Inflammatory macrophage treated with lipopolysaccharide for 4 hours (primary cell): ENCODE measurements at places on chromosomes 3 and 15.

DNA sequence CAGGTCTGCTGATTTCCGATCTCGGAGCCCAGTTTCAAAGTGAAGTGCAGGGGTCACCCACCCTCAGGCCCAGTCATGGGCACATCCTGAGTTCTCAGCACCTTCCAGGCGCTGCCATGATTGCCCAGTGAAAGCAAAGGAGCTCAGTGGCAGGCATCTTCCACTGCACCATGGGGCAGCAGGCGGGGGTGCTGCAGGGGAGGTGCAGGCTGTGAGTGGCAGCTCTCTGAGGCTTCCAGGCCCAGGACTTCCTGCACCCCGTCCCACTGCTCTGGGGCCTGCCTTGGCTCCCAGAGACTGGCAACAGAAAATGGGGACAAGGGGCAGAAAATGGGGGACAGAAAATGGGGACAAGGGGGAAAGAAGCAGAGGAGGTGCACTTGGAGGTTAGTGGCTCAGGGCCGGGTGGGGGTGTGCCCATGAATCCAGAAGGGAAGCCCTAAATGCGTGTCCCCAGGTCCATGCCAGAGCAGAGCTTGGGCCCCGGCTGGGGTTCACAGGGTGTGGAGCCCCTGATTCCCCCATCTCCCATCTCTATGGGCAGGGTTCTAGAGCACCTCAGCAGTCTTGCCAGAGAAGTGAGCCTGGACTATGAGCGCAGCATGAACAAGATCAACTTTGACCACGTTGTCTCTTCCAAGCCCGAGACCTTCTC lies 28.0 kb downstream of the DNAH1 start:
- DNase-seq = no peak

- DNase-seq = no peak
These were observed 36.6 kb upstream of the CD47 start for GRCh38 chr3:108127301-108127988.

DNA sequence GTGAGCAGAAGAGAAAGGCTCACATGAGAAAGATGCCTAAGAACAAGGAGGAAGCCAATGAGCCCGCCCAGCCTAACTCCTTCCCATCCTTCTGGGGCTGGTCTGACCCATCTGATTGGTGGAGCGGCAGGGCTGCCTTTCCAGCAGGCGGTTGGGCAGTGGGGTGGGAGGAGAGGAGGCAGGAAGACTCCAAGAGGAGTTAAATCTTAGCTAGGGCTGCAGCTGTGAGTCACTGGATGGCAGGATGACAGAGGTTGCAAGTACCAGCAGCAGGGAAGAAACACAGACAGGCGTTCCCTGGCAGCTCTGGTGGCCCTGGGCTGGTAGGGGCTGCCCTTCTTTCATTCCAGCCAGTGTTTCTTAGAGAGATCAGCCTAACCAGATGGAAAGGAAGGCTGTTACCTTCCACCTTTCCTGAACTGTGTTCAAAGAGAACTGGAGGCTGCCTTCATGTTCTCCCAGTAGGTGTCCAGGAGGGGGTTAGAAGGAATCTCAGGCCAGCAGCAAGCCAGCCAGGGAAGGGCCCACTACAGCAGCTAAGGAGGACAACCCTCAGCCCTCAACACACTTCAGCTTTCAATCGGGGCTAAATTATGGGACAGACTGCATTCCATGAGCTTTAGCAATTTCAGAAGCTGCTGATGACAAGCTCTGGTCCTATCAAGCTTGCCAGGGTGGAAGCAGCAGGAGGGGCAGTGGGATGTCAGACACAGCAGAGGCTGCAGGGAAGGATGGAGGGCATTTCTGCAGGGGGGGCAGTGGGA lies 50.3 kb downstream of the CHSY1 start:
- peak; percentile 89 for DNase-seq

DNA sequence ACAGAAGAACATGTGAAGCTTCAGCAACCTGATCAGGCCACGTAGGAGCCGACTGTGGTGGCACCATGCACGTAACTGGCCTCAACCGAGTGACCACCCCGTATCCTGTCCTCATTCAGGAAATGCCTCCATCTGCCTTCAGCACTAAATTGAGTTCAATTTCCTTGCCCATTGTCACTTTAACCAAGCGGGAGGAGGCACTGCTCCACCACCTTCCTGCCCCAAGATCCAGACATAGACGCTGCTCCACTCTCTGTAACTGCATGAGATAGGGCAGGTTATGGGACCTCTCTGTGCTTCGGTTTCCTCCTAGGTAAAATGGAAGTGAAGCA lies 80.1 kb upstream of the POMGNT2 start:
- DNase-seq = no peak

- DNase-seq = no peak
These were observed 39.3 kb downstream of the KLHL25 start for GRCh38 chr15:85755471-85755870.

DNA sequence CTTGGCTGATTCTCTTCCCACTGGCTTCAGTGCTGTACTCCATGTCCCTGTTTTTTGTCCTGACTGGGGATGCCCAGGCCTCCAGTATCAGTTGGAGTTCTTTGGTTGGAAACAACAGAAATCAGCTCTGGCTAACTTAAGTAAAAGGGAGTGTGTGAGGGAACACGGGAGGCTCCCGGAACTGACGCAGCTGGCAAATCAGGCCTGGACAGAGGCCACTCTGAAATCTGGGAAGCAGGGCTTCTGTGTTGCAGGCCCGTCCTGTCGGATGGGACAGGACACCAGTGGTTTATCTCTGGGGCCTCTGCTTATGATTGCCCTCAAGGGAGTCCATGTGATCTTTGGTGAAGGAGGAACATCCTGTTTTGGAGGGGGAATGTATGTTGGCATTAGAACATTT lies 124.3 kb downstream of the CHCHD6 start:
- DNase-seq = no peak

DNA sequence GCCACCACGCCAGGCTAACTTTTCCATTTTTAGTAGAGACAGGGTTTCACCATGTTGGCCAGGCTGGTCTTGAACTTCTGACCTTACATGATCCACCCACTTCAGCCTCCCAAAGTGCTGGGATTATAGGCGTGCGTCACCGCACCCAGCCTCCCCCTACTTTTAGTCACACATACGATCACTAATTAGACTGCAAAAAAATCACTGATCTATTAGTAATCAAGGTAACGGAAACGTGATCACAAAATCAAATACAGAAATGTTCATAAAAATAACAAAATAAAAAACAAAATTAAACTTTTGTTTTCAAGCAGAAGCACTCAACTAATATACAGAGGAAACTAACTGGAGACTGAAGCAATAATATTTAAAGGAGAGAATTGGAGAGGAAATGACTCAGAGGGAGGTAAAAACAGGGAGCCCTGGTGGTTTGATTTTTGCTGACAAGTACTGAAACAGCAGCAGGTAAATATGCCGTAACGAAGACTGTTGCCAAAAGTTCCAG lies 4.6 kb downstream of the WDR53 start:
- DNase-seq = no peak

- no peak for DNase-seq
These were observed 231.5 kb upstream of the SETMAR start for GRCh38 chr3:4071481-4072184.

GRCh38 chr3:171380711-171381425 lies 79.3 kb downstream of the TNIK start:
- DNase-seq = no peak

DNA sequence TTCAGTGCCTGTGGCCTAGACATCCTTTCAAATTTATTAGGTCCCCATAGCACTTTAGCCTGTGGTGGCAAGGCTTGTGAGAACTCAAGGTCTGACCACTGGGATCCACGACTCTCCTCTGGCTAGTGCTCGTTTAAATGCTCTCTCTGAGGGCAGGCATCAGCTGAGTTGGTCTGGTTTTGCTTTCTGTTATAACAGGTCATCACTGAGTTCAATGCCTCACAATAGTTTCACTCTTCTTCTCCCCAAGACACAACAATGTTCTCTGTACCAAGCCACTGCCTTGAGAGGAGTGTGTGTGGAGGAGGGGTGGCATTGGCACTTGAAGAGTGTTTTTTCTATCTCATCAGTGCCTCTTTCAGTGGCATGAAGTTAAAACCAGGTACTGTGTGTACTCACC lies 7.6 kb downstream of the OR5K4 start:
- DNase-seq = no peak

DNA sequence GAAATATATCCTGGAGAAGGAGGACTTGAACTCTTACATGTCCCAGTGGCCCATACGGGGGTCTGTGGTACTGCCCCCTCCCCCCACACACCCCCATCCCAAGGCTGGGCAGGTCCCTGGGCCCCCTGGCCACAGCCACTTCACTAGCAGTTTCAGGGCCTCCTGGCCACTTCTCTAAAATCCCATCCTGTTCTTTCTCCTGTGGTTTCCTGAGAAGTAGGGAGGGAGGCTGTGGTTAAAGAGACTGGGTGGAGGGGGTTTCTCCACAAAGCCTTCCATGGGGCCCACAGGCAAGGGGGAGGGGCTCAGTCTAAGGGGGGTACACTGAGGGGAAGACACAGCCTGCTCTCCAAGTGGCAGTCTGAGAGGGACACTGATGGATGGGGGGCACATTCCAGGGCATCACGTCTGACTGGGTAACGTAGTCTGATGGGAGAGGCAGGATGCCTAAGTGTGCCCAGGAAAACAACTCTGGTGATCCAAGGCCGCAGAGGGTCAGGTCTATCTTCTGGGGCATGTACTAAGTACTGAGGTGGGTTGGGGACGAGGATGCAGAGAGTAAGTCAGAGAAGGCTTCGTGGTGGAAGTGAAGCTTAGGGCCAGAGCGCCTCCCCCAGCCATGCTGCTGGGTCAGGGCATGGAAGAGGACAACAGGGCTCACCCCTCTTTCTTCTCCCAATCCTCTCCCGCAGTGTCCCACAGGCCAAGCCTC lies 48.0 kb upstream of the C15orf39 start:
- DNase-seq = peak; percentile 50

DNA sequence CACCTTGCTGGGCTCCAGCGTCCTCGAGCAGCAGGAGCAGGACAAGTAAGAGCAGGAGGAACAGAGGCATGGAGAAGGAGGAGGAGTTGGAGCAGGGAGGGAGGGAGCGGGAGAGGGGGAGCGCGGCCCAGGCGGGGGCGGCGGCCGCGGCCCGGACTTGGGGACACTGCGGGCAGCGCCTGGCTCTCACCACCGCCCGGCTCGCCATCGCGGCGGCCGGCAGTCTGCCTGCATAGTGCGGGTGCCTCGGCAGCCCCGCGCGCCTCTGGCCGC lies 440 bp downstream of the DCBLD2 start:
- DNase-seq = peak; percentile 4

- no peak for DNase-seq
These were observed 20.6 kb downstream of the HEG1 start for GRCh38 chr3:125035217-125035616.

- DNase-seq = peak; percentile 44
These were observed 513 bp downstream of the VGLL4 start for GRCh38 chr3:11643201-11643603.

DNA sequence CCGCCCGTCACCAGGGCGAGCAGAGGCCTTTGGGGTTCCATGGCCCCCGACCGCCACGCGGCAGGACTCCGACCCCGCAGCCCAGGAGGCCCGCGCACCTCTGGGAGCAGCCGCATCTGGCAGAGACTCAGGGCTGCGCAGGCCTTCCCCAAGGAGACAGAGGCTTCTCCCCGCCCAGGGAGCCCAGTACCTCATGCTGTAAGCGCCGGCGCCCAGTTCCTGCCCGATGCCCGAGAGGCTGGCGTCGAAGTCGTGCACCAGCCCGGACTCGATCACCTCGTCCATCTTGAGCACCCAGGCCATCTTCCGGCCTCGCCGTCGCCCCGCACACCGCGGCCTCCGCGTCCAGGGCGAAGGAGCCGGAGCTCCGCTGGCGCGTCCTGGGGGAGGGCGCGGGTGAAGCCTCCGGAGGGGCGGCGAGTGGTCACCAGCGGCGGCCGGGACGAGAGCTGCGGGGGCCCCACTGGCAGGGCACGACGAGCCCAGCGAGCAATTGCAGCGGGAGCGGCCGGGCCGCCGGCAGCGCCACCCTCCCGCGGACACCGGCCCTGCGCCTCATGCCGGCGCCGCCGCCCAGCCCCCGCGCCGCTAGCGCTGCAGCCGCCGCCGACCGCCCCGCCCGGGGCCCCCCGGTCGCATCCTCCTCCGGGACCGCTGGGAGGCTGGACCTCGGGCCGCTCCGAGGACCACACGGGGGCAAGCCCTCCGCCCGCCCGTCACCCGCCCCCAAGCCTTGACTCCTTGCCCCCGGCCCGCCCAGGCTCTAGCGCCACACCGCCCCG lies 468 bp downstream of the UBP1 start:
- peak; percentile 40 for DNase-seq

GRCh38 chr3:98199020-98199419 lies 32.5 kb downstream of the OR5H15 start:
- DNase-seq = no peak

DNA sequence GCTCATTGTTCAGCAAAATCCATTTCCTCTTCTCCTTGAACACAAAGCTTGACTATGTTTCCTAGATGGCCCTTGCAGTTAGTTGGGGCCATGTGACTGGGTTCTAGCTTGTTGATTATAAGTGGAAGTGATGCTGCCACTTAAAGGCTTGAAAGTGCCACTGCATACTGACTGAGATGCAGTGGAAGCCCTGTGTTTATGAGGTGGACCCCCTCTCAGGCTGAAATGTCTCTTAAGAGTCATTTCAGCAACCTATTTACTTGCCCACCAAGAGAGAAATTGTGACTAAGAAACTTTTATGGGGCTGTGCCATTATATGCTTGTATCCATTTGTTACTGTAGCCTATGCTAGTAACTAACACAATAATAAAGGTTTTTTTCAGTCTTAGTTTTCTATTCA lies 8.4 kb upstream of the ANP32A start:
- DNase-seq = peak; percentile 54

DNA sequence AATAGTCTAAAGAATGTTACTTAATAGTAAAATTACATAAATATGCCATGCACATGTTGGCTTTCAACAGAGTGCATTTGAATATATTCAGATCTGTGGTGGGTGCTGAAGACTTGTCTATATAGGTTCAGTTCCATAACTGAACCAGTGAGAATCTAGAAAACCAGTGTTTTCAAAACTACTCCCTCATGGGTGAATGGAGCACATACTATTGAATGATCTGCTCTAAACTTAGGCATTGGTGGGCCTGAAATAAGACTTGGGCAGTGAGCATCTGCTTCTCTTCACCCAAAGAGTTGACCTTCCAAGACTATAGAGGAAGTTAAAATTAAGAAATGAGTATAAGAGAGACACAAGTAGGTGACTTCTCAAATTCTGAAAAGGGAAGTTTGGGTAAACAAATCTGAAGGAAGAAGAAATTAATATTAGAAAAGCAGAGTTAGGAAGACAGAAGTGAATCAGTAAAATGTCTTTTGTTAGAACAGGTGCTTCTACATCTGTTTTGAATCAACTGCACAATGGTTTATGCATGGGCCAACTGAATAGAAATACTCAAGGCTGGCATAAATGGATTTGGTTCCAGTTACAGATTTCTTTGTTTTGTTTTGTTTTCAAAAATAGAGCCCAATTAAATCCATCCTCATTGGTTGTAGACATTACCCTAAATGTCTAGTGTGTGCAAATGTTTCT lies 19.3 kb downstream of the ALCAM start:
- peak; percentile 53 for DNase-seq

DNA sequence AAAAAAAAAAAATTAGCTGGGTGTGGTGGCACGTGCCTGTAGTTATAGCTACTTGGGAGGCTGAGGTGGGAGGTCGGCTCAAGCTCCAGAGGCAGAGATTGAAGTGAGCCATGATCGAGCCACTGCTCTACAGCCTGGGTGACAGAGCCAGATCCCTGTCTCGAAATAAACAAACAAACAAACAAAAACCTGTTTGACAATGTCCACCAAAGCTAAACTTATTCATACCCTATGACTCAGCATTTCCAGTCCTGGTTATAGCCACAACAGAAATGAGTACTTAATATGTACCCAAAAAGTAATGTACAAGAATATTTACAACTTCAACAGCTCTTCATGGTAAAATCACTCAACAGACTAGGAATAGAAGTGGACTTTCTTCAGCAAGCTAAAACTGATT lies 31.1 kb downstream of the SERP1 start:
- no peak for DNase-seq

GRCh38 chr15:90188914-90189748 lies 12.0 kb upstream of the SEMA4B start:
- peak; percentile 88 for DNase-seq
